Retina (tissue), 1 donor: ENCODE measurements at places on chromosomes 3 and 15.

- DNase-seq, result no peak
These were observed 92.6 kb downstream of the CHDH start for GRCh38 chr3:53753518-53754183.

DNA sequence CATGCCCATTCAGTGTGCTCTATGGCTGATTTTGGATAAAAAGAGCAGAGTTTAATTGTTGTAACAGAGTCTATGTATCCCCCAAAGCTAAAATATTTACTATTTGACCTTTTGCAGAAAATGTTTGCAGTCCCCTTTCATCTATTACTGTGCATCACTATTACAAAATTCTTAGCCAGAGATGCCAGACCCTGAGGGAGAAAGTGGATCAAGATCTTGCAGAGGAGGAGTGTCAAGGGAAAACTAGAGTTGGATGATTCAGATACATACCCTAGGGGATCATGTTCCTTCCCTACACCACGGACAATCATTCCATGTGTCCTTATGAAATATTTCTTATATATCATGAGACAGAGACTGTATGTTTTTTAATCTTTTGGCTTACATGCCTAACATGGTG lies 68.6 kb upstream of the TPRG1 start:
- no peak for DNase-seq

GRCh38 chr3:9938966-9939365 lies 5.3 kb downstream of the CRELD1 start:
- no peak for DNase-seq

DNA sequence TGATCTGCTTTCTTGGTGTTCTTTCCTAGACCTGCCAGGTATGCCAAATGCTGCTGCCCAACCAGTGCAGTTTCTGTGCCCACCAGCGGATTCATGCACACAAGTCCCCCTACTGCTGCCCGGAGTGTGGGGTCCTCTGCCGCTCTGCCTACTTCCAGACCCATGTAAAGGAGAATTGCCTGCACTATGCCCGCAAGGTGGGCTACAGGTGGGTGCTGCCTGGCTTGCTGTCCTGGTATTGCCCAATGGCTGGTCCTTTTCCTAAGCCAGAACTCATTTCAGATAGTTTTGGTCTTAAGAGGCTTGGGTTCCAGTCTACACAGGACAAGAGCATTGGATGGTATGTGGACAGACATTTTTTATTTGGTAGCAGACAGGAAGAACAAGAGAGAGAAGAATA lies 26.5 kb upstream of the ALPK3 start:
- DNase-seq, result no peak
